Activated CD4-positive, alpha-beta T cell treated with anti-CD3 and anti-CD28 coated beads, Interleukin-2, amount 50 U/mL, for 48 hours (primary cell): ENCODE measurements at places on chromosomes 1 and 21.

DNA sequence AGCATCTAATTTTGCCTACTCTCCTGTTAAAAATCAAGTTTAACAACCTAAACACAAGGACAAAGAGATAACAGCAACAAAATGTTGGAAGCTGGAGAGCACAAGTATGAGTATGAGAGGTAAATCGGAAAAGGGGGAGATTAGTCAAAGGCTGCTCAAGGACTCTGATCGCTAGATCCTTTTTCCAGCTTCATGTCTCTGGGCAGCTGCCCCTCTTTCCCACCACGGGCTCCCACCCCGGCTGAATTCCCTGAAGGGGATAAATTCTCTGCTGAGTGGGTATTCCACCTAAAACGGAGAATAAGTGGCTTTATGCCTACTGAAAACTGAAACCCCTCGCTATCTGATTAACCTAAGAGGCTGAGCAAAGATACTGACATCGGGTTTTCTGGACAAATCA lies 696 bp upstream of the CTBS start:
- no peak for DNase-seq

DNA sequence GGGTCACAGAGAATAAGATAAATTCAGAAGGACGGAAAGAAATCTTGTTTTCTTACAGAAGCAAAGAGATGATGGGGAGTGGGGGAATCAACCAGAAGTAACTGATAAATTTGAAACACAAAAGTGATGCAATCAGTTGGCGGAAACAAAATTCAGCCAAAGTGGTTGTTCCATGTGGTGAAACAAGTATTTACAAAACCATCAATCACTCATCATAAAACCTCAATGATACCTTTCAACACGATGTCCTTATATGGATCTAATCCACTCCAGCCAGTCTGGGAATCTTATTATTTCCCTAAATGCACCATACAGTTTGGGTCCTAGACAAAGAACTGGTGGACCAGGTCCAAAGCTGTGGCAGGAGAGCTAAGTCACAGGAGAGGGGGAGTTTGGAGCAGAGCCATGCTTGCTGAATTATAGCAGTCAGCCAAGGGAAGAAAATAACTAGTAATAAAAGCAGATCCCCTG lies 303.8 kb upstream of the LRRC7 start:
- no peak for DNase-seq

DNA sequence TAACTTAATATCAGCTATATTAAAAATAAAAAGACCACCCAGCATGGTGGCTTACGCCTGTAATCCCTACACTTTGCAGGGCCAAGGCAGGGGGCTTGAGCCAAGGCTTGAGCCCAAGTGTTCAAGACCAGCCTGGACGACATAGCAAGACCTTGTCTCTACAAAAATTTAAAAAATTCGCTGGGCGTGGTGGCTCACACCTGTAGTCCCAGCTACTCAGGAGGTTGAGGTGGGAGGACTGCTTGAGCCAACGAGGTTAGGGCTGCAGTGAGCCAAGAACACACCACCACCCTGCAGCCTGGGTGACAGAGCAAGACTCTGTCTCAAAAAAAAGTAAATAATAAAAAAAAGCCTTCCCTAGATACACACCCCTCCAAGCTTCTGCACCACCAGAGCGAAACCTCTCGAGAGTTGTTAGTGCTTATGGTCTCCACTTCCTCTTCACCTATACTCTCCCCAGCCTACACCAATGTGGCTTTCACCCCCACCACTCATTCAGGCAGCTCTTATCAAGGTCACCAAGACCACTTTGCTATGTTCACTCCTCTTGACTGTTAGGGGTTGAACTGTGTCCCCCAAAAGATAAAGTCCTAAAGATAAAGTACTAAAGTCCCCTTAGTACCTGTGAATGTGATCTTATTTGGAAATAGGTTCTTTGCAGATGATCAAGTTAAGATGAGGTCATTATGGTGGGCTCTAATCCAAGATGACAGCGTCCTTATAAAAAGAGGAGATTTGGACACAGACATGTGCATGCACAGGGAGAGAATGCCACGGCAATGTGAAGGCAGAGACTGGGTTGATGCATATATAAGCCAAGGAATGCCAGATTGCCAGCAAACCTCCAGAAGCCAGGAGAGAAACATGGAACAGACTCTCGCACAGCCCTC lies 6.8 kb upstream of the PPP1R15B start:
- no peak for DNase-seq

DNA sequence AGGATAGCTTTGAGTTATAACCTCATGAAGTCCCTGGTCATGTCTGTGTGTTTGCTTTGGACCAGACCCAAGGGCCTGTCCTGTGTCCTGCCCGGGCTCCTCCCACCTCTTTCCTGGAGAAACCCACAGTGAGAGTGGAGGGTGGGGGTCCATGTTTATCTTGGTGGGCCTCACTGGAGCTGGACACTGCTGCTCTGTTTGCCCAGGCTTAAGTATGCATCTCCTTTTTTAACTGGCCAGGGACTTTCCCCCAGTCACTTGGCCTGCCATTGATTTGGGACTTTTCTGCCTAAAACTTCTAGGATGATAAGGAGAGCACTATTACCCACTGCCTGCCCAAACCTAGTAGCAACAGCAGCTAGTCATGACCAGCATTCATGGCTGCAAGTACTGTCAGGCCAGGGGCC lies 49.8 kb downstream of the DDR2 start:
- DNase-seq: no peak

- DNase-seq: no peak
These were observed 57.7 kb downstream of the TRIM11 start for GRCh38 chr1:228348708-228349467.

DNA sequence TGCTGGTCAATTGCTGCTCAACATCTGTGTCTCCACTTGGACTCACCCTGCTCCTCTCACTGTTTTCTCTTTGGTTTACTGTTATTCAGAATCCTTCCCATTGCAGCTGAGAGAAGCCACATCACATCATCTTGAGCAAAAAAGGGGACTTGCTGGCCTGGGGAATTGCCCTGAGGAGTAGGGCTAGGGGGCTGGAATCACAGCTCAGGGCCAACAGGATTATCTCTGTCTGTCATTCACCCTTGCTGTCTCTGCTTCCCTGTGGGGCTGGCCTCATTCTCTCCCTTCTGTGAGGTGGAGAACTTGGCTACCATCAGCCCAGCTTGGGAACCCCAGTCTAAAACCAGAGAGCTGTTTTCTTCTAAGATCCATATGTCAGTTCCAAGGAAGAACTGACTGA lies 140.7 kb upstream of the WNT4 start:
- no peak for DNase-seq

- DNase-seq: no peak
These were observed 514 bp downstream of the AGL start for GRCh38 chr1:99850459-99851291.

GRCh38 chr1:1353389-1354151 lies 4.4 kb upstream of the DVL1 start:
- DNase-seq: no peak

DNA sequence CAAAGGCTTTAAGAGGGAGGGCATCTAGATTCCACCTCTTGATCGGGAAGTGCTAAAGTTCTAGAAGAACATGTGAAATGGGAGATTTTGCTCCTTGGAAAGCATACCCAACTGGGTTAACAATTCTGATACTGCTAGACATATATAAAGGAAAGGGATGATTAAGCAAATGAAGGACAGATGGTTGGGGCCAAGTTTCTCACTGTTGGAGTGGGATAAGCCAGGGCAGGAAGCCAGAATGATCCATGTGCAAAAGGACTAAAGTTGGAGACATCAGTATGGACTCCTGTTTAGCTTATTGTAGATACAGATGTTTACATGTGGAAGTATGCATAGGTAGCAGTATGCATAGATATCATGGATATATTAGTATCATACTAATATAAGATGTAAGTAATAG lies 16.8 kb downstream of the PLA2G5 start:
- DNase-seq: no peak

DNA sequence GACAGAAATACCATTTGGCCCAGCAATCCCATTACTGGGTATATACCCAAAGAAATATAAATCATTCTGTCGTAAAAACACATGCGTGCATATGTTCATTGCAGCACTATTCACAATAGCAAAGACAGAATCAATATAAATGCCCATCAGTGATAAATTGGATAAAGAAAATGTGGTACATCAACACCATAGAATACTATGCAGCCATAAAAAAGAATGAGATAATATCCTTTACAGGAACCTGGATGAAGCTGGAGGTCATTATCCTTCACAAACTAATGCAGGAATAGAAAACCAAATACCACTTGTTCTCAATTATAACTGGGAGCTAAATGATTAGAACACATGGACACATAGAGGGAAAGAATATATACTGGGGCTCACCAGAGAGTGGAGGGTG lies 109.6 kb upstream of the SLC35F3 start:
- DNase-seq: no peak

DNA sequence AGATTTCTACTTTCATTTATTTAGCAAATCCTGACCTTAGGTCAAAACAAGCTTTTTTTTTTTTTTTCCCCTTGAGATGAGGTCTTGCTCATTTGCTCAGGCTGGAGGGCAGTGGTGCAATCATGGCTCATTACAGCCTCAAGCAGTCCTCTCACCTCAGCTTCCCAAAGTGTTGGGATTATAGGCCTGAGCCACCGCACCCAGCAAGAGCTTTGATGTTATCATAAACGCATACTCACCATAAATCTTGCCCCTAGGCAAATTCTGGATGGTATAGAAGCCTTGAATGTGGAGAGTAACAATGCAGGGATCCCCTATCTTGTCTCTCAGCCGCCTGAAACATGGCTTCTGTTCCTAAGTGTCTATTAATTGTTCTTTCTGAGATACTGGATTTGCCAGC lies 24.8 kb upstream of the CLDN8 start:
- no peak for DNase-seq

GRCh38 chr21:42650441-42651421 lies 2.7 kb upstream of the PDE9A start:
- DNase-seq: no peak

GRCh38 chr1:2322065-2322571 lies 69.2 kb downstream of the MORN1 start:
- DNase-seq: no peak
